Epithelial cell of esophagus (primary cell): ENCODE measurements at places on chromosomes 12 and 14.

GRCh38 chr14:33348510-33348909 is 409.8 kb downstream of the NPAS3 start:
- DNase-seq = no peak

- DNase-seq = peak; percentile 34
Observed at GRCh38 chr12:103529306-103529705, 33.5 kb upstream of the C12orf42 start.

DNA sequence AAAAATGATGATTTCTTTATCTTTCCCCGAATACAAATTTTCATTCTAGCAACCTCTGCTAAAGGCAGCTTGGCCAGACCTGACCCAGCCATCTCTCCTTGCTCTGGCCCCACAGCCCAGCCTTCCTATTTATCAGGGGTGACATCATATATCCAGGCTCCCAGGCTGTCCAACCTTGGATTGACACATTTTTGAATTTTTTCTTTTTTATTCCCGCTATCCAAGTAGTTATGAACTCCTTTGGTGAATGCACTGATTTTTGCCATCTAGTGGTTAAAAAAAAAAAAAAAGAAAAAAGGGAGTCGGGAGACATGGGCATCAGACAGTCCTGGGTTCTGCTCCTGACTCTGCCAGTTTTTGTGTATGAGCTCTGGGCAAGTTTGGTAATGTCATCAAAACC is 120.5 kb downstream of the PTPN11 start:
- DNase-seq = no peak

- peak; percentile 55 for DNase-seq
Observed at GRCh38 chr12:122517877-122518276, 8.9 kb downstream of the RSRC2 start.

GRCh38 chr12:80857311-80857710 is 80.4 kb downstream of the LIN7A start:
- no peak for DNase-seq

DNA sequence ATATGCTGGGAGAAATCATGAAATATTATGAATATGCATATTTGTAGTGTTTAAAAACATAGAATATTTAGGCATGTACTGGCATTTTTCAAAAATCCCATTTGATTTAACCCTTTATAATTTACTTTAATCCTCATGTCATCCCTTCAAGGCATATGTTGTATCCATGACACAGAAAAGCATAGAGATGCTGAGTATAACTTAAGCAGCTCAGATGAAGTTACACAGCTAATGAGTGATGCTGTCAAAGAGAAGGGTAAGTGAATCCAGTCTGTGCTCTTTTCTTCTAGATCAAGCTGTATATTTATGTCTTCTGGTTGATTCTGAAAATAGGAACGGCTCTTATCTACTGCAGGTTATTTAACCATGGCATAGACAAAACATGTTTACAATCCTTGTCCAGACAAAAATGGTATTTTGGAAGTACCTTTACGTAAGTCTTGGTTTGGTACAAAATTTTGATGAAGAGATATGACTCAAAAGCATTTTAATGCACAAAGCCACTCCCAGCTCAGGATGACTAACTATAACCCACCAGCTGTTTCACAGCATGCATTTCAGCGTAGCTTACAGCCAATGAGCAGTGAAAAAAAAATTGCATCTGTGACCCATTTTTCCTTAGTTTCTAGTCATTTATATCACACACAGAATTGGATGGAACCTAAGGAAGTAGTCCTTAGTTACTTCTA is 201.7 kb downstream of the STXBP6 start:
- DNase-seq = no peak

DNA sequence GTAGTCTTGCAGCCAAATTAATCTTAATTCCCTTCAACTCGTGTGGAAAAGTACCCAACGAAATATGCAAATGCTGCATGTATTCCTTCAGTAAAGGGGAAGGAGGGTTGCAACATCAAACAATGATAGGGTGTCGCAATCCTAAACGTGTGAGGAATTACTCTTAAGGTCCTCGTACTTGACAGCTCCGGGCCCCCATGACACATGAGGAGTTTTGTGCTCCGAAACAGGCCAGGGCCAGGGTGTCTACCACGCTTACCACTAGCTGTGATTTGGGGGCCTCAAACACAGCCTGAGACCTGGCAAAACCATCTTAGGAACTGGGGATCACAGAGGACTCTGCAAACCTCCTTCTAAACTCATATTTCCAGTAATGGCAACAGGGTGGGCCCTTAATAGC is 20.4 kb downstream of the FOS start:
- DNase-seq = peak; percentile 91

- no peak for DNase-seq
Observed at GRCh38 chr14:101225157-101226152, 321.9 kb upstream of the RTL1 start.

- DNase-seq = no peak
Observed at GRCh38 chr12:54258201-54258681, 21.7 kb downstream of the CBX5 start.

DNA sequence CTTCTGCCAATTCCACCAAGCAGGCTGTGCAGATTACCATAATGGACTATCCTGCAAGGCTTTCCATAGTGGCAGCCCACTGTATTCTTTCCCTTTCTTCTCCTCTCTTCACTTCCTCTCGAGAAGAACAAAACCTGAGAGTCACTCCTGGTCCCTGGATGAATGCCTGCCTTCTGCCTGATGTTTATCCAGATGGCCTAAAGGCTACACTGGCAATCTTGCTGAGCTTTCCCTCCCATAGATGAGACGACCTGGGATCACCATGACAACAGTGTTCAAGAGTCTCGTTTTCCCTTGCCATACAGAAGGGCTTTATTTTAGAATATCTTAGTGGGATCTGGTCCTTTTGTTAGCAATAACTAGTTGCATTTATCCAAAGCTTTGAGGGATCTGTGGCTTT is 142.3 kb downstream of the RTN1 start:
- no peak for DNase-seq

DNA sequence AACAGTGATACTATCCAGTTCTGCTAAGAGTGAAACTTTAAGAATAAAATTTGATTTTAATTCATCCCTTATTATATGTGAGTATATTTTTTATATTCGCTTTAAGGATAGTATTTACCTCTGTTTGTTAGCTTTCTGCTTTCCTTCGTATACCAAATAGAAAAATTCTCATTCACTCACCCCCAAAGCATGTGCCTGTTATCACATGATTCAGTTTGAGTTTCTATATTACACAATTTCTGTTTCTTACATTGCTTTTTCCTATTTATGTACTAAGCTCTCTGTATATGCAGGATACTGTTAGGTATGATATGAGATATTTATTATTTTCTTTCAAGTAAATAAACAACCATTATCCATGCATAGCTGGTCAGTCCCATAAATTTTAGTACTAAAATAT is 275.2 kb downstream of the FBXL14 start:
- DNase-seq = peak; percentile 42

DNA sequence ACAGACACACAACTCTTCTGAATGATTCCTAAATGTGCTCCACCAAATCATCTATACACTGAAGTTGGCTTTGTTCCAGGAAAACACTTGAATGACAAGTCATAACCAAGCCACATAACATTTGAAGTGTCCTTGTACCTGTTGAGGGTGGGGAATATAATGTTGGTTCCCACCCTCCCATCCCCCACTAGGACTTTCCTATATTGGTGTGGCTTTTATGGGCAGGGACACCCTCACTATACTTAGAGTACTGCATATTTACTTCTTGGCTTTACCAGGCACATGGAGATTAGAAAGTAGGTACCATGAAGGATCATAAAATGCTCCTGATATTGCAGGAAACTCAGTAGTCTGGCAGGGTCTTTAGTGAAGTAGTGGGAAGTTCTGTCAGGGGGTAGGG is 9.7 kb upstream of the BHLHE41 start:
- no peak for DNase-seq

GRCh38 chr14:100295376-100296105 is 10.7 kb downstream of the SLC25A29 start:
- DNase-seq = no peak

GRCh38 chr12:21566223-21566906 is 38.3 kb downstream of the GYS2 start:
- DNase-seq = no peak

- DNase-seq = peak; percentile 52
Observed at GRCh38 chr12:6211421-6211869, 11.2 kb downstream of the CD9 start.

- DNase-seq = no peak
Observed at GRCh38 chr14:25197885-25198284, 147.9 kb upstream of the STXBP6 start.

DNA sequence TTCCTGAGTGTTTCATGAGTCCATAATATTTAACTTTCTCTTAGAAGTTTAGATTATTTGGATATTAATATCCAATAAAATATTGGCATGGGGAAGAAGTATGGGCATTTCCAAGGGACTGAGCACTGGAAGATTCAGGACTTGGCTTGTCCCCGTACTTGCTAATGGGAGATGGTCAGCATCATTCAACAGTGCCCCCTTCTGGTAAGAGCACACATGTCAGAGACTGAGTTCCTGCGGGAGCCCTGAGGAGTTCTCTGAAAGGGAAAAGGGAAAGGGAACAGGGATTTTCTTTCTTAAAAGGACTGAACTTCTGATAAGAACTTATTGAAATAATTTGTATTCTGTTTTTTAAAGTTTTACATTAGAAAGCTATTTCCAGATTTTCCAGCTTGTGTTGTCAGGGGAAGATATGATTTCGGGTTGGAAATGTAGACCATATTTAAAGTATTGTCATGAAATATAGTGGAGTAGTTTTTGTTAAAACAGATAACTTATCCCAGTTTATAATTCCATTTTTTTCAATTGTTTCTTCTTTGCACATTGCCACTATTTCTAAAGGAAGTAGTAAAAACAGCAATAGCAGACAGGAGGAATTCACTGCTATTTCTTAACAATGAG is 59.8 kb upstream of the C12orf71 start:
- DNase-seq = peak; percentile 84

GRCh38 chr14:36755756-36756155 is 94.1 kb downstream of the PAX9 start:
- DNase-seq = no peak

- no peak for DNase-seq
Observed at GRCh38 chr12:112820796-112821195, 29.2 kb downstream of the RPH3A start.

- DNase-seq = no peak
Observed at GRCh38 chr14:49408187-49408933, 177.8 kb downstream of the RPS29 start.

- DNase-seq = peak; percentile 60
Observed at GRCh38 chr14:94051115-94051514, 25.0 kb downstream of the OTUB2 start.

GRCh38 chr12:95962222-95962621 is 19.1 kb downstream of the AMDHD1 start:
- no peak for DNase-seq

DNA sequence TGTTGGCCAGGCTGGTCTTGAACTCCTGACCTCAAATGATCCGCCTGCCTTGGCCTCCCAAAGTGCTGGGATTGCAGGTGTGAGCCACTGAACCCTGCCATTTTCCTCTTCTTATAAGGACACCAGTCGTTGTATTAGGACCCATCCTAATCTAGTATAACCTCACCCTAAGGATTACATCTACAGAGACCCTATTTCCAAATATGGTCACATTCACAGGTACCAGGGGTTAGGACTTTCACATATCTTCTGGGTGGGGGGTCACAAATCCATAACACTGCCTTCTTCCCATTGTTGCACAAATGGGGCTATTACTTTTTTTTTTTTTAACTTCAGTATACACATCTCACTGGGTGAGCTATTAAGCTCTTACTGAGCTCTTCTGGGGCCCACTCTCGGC is 38.6 kb downstream of the ARF6 start:
- DNase-seq = no peak

GRCh38 chr12:100795174-100795799 is 711 bp downstream of the ANO4 start:
- no peak for DNase-seq

- no peak for DNase-seq
Observed at GRCh38 chr12:76441016-76441415, 92.8 kb upstream of the BBS10 start.

DNA sequence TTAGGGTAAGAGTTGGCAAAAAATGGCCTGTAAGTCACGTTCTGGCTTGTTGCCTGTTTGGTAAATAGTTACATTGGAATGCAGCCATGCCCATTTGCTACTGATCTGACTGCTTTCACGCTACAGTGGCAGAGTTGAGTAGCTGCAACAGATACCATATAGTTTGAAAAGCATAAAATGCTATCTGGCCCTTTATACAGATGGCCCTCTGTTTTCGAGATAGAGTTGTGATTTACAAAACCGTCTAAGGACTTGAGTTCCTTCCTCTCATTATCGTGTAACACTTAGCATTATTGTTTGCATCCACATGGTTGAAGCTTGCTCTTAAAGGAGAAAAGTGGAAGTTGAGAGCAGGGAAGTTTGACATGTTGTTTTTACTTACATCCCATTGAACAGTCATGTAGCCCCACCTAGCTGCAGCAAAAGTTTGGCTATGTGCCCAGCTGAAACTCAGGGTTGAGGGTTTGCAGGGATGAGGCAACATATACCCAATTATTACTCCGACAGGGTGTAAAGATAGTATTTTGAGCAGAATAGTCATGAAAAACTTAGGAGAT is 11.3 kb upstream of the SCFD1 start:
- peak; percentile 83 for DNase-seq

DNA sequence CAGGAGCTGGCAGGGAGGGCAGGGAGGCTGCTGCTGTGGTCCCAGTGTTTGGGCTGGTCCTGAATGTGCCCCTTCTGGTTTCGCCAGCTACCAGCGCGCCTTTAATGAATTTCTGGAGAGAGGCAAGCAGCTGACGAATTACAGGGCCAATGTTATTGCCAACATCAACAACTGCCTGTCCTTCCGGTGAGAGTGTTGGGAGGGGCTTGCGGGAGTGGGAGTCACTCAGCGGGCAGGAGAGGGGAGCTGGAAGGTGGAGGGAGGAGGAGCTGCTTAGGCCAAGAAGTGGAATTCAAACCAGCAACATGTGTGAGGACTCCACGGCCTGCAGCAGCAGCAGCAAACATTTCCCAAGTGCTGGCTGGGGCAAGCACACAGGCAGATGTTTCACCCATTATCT is 7.7 kb downstream of the TNFAIP2 start:
- DNase-seq = peak; percentile 72

DNA sequence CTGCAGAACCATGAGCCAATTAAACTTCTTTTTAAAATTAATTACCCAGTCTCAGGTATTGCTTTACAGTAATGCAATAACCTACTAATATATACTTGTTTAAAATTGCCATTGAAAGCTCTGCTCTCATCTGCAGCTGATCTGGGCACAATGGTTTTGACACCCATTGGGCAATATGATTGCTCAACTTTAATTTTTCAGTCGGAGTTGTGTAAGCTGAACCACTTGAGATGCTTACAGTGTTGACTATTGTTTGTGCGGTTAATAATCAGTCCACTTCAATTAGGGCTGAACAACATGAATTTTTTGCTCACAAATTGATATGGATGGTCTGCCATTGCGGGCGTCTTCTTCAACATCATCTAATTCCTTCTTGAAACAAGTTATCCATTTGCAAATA is 18.0 kb upstream of the OR4K5 start:
- DNase-seq = no peak

GRCh38 chr12:81699551-81699950 is 59.6 kb downstream of the PPFIA2 start:
- DNase-seq = peak; percentile 6
